ENCODE measurements at places on chromosomes 16 and 17.

DNA sequence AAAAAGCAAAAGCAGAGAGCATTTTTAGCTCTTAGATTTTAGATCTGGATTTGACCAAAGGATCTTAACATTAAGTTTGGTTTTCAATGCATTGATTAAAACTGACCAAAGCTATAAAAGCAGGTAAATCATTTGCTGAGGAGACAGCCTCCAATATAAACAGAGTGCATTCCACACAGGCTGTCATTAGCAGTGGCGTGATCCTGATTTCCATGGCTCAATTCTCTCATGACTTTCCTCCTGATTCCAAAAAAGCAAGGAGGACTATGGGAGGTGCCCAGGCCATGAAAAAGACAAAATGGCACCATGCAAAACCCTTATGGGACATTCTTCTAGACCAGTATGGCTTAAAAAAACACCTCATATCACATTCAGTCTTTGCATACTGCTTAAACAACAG lies 53.5 kb downstream of the PARN start:
- no peak for DNase-seq

- no peak for DNase-seq
Observed at GRCh38 chr16:25709213-25709612, 17.5 kb downstream of the HS3ST4 start.

GRCh38 chr17:43936434-43936833 lies 5.8 kb downstream of the PPY start:
- no peak for DNase-seq

GRCh38 chr16:72743011-72743761 lies 304.7 kb downstream of the ZFHX3 start:
- no peak for DNase-seq

DNA sequence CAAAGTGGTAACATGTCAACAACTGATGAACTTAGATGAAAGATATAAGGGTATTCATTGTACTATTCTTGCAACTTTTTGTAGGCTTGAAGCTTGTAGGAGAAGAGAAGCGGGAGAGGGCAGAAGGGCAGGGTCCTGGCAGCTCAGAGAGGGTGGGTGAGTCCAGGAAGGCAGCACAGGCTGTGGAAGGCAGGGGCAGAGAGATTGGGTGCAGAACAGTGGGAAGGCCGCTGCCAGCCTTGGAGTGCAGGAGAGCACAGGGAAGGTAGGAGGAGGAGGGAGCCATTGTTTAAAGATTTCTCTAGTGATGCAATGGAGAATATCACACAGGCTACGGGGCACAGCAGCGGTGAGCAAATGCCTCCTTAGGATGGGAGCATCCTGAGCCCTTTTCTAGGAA lies 104.3 kb downstream of the N4BP1 start:
- no peak for DNase-seq

- DNase-seq: no peak
Observed at GRCh38 chr16:54366943-54367342, 80.4 kb upstream of the IRX3 start.

DNA sequence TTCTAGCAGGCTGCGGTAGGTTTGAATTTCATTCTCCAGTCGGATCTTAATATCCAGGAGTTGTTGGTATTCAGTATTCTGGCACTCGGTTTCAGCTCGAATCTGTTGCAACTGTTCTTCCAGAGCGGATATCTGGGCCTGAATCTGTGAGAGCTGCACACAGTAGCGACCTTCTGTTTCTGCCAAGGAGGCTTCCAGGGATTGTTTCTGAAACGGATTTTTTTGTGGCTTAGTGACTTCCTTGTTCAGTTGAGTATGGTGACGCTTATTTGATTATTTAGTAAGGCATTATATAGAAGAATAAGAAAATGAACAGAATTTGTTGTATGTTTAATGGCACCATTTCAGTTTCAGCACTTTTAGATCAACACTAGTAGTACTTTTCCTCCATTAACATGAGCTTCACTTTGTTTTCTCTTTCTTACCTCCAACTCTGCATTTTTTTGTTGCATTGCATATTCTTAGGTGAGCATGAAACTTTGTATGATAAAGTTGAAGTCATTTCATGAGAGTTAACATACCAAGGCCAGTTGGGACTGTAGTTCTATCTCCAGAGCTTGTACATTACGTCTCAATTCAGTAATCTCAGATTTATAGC lies 2.8 kb downstream of the KRT10 start:
- DNase-seq: no peak

GRCh38 chr17:39175695-39176093 lies 9.7 kb upstream of the ARL5C start:
- DNase-seq: no peak

DNA sequence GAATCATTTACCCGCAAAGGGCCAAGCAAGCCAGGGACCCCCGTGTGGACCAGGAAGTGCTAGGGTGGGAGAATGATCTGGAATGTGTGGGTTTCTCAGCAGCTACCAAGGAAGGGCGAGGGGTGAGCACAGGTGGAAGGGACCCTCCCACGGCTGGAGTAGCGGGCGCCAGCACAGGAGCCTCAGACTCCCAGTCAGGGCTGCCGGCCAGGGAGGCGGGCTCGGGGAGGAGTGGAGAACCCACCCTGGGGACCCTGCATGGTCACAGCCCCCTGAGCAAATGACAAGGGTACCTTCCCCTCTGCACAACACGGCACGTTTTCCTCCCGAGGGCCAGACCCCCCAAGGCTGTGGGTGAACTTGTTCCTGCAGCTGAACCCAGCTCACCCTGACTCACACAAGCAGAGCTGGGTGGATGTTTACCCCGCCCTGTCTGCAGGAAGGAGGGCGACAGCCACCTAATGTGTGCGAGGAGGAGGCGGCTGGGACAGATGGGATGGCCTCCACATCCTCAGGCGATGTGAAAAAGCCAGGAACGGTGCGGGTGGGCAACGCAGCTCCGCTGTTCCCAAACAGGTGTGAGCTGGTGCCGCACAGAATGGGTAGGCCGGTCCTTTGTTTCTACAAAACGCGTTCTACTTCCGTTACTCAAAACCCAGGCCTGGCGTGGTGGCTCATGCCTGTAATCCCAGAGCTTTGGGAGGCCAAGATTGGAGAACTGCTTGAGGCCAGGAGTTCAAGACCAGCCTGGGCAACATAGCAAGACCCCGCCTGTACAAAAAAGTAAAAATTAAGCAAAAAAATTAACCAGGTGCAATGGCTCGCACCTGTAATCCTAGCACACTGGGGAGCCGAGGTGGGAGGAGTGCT lies 6.2 kb downstream of the ECI1 start:
- DNase-seq: no peak

GRCh38 chr17:67841992-67842391 lies 16.7 kb downstream of the BPTF start:
- DNase-seq: no peak

DNA sequence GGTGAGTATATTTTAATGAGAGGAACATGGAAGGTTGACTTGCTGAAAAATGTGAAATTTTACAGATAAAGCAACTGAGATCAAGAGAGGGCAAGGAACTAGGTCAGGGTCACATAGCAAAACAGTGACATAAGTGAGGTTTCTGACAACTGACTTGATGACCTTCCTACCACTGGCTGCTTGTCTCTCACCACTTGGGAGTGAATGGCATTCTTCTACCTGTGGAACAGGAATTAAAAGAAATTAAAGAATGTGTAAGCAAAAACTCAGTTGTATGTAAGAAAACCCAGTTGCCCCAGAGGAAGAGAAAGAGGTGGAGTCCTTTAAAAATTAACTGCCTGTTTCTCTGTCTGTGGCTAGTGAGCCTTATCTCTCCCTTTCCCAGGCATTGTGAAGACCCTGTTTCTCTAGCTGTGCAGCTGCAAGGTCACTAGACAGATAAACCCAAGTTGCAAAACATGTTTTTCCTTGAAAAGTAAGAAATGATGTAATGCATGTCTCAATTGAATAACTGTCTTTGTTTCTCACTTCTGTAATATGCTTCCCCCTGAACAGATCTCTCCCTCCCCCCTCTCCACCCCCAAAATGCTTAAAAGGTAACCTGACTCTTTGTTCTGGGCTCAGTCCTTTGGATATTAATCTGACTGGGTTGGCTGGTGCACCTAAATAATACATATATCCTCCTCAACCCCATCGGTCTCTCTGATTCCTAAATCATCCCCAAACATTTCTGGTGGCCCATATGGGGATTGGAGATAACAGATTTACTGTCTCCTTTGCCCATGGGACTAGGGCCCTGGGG lies 23.4 kb downstream of the ACSM1 start:
- DNase-seq: no peak

- no peak for DNase-seq
Observed at GRCh38 chr17:51455211-51455610, 194.9 kb downstream of the UTP18 start.

All from stimulated activated CD4-positive, alpha-beta T cell treated with anti-CD3 and anti-CD28 coated beads, TNF-alpha, amount 100 ng/mL, for 48 hours (primary cell).